ENCODE measurements at places on chromosomes 16 and 17. TPM values are rescaled to one million over a fixed set of nuclear protein-coding genes. Genes with fewer than 3 reads are reported as not detected.

BFAR gene
- 79.4 TPM for total RNA-seq

PSMD3 gene
- total RNA-seq, result 160 TPM

HSD17B2 gene
- total RNA-seq, result 1.3 TPM

CCDC200 gene
- total RNA-seq, result not detected

HYDIN gene
- total RNA-seq, result 0.27 TPM

FA2H gene
- total RNA-seq, result 0.14 TPM

Measured in foreskin keratinocyte (primary cell).